CD8-positive, alpha-beta T cell (primary cell): ENCODE measurements at places on chromosomes 1 and 21.

DNA sequence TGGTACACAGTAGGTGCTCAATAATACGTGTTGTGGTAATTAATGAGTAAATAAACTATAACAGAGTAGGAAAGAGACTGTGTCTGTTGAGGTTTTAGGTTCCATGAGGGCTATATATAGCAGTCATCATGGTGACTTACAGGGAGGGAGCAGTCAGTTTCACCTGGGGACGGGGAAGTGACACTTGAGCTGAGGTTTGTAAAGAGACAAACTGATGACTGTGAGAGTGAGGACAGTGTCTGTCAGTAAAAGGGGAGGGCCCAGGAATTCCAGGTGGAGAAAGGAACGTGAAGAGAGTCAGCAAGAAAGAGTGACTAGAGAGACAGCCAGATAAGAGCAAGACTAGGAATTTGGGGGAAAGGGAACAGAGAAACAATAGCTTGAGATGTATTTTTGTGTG, 30.2 kb downstream of the ABCA4 start:
- no peak for DNase-seq

- DNase-seq = no peak
Measured at GRCh38 chr1:193703655-193704054, 517.2 kb upstream of the B3GALT2 start.

GRCh38 chr21:29501451-29501850, 202.7 kb downstream of the BACH1 start:
- DNase-seq = no peak

DNA sequence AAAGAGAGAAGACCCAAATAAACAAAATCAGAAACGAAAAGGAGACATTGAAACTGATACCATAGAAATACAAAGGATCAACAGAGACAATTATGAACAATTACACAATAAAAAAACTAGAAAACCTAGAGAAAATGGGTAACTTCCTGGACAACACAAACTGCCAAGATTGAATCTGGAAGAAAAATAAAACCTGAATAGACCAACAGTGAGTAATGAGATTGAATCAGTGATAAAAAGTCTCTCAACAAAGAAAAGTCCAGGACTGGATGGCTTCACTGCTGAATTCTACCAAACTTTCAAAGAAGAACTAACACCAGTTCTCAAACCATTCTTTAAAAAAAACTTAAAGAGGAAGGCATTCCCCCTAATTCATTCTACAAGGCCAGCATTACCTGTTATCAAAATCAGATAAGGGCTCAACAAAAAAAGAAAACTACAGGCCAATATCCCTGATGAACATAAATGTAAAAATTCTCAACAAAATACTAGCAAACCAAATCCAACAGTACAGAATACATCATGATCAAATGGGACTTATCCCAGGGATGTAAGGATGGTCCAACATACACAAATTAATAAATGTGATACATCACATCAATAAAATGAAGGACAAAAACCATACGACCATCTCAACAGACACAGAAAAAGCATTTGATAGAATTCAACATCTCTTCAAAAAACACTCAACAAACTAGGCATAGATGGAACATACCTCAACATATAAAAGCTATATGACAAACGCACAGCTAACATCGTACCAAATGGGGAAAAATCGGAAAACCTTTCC, 119.9 kb downstream of the ACBD6 start:
- no peak for DNase-seq

DNA sequence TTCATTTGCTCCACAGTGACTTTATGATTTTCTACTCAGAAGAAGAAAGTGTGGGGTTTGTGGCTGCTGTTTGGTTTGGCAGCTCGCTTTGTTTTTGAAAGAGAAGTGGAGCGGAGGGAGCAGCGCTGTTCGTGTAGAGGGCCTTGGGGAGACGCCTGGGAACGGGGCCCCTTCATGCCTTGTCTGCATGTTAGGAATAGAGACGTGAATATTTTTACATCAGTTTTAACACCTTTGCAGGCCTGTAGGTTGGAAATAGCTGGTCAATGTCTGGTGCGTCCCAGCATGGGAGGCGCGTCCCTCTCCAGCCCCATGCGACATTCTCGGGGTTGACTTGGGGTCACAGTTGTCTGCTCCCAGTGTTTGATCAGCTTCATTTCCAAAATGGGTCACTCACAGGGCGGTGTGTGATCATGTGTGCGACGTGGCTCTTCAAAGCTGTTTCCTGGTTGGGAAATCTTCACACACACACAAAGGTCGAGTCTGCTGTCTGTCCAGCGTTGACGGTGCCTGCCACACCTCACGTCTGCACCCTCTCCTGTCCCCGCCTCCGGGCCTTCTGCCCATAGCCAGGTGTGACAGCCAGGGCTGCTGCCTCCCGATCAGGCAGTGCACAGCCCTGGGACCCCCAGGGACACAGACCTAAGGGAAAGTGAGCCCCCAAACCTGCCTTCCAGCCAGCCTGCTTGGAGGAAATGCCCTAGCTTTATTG, 149.2 kb downstream of the PSMG1 start:
- DNase-seq = no peak

- DNase-seq = no peak
Measured at GRCh38 chr1:241842565-241842964, 5.4 kb upstream of the EXO1 start.

DNA sequence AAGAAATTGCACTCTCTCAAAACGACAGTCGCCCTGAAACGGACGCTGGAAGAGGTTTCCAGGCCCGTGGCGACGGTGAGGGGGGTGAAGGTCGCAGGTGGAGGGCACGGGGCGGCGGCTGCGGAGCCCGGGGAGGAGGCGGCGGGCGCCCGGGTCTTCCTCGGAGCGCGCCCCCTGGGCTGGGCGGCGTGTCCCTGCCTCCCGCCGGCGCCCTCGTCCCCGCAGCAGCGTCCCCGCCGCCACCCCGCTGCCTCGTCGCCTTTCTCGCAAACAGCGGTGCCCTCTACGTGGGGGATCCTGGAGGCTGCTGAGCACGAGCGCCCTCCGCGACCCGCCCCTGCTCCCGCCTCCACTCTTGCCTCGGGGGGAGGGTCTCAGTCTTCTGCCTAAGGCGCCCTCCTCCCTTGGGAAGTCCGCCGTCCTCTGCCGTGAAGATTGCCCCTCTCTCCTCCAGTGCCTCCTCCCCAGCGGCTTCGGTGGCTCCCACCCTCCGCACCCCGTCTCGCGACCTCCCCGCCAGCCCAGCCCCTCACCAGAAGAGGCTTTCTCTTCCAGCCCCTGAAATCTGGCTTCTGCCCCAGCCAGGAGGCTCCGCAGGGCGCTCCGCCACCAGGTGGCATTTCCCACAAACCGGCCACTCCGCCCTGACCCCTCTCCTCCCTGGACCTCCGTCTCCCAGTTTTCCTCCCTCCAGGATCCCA, 227.4 kb downstream of the SDCCAG8 start:
- DNase-seq = no peak

DNA sequence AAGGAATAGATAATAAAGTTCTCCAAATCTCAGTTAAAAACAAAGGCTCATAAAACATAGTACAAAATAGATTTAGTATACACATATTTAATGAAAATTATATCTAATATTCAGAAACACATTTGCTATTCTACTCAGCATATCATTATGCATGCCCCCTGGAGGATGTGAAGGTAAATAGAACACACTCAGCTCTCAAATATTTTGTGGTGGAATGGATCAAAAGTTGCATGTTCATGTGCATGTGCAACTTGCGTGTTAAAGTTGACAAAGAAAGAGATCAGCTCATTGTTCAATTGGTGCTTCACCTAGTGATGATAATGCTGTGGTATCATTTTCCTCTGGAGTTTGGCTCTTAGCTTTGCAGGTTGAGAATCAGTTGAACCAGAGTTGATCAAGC, 4.9 kb upstream of the ZNF644 start:
- DNase-seq = no peak

GRCh38 chr21:45386336-45386727, 18.6 kb upstream of the COL18A1 start:
- no peak for DNase-seq

DNA sequence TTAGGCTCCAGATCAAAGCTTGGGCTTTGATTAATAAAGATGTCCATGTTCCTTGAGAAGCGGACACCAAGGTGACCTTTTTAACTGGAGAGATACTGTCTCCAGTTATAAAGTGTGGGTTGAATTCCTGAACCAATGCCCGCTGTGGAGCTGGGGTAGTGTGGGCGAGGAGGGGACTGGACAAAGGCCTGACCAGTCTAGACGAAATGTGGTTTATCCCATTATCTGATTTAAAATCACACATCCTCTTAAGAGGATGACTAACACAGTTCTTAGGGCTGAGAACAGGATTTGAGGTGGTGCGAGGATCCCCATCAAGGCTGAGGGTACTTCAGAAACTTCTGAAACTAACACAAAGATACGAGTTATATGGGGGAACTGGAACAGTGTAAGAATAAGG, 84.5 kb upstream of the GCLM start:
- DNase-seq = no peak

DNA sequence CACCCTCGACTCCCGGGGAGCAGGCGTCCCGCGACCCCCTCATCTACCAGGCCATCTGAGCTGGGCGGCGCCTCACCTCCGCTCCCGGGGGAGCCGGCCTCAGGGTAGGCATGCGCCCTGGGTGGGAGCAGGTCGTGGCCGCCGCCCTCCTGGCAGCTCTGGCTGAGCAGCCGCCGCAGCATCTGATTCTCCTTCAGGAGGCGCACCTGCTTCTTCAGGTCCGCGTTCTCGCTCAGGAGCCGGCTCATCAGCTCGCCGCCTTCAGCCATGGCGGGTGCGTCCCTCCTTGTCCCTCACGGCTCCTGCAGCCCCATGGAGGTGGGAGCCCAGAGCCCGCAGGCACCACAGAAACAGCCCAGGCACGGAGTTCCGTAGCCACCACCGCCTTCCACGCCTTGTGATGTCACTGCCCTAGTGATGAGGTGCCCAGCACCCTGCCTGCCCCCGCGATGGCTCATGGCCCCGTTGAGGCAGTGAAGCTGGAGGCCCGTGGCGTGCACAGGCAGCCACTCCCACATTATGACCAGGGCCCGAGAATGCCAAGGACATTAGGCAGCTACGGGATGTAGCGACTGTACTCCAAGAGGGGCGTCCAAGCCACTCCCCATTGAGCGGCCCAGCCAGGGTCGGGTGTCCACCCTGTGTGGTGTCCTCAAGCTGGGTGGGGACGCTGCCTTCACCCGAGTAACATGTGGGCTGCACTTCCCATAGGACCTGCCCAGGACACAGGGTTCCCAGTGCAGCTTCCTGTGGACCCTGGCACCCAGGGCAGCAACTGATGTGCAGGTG, 1.5 kb downstream of the SPATC1L start:
- DNase-seq = no peak
